LHCN-M2 (cell line): ENCODE measurements at places on chromosomes 6 and 20.

- no peak for DNase-seq
Observed at GRCh38 chr6:40290816-40291215, 296.3 kb downstream of the LRFN2 start.

- DNase-seq: no peak
Observed at GRCh38 chr20:49214571-49214970, 4.6 kb upstream of the DDX27 start.

DNA sequence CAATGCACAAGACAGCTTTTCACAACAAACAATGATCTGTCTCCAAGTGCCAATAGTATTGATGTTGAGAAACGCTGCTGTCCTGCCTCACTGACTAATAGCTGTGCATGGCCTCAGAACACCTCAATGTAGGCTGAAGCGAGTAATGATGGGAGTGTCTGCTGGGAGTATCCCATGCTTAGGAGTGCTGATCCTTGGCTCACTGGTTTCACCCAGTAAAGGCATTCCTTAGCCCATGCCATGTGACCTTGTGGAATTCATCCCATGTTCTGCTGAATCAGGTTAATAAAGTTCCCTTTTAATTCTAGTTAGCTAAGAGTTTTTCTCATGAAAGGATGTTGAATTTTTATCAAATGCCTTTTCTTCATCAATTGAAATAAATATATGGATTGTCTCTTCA lies 3.8 kb upstream of the WFDC12 start:
- DNase-seq: no peak

DNA sequence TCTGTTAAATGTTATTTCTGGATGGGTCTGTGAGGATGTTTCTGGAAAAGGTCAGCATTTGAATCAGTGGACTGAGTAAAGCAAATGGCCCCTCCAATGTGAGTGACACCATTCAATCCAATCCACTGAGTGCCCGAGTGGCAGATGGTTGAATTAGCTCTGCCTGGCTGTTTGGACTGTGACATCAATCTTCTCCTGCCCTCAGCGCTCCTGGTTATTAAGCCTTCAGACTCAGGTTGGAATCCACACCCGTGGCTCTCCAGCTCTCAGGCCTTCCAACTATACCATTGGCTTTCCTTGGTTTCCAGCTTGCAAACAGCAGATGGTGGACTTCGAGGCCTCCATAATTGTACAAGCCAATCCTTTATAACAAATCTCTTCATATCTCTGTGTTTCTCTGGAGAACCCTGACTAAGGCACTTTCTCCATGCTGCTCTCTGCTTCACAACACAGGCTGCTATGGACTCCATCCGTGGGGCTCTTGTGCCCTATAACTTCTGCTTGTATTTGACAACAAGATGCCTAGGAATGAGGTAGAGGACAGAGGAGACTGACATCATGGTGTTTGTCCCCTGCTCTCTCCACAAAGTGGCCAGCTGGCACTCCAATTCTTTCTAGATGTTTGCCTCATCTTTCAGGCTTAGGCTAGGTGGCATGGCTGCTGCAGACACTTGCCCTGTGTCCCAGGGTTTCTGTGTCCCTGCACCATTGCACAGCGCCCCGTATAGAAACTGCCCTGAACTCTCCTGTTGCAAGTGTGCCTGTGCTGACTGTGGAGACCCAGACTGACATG lies 4.8 kb upstream of the CSTL1 start:
- DNase-seq: no peak

DNA sequence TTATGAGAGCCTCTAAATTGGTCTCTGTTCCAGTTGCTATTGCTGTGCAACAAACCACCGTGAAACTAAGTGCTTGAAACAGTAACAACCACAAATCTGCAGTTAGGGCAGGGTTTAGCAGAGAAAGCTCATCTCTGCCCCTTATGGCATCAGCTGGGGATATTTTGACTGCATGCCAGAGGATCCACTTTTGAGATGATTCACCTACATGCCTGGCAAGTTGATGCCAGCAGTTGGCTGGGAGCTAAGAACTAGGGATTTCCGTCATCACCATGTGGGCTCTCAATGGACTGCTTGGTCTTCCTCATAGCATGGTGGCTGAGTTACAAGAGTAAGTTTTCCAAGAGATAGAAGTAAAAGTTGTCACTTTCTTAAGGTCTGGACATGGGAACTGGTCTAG lies 35.1 kb downstream of the PLCB4 start:
- peak; percentile 81 for DNase-seq

- DNase-seq: peak; percentile 92
Observed at GRCh38 chr6:111938710-111939109, 65.5 kb upstream of the FYN start.

GRCh38 chr6:138979365-138979764 lies 8.7 kb downstream of the REPS1 start:
- no peak for DNase-seq

- no peak for DNase-seq
Observed at GRCh38 chr6:142290851-142291250, 11.0 kb upstream of the ADGRG6 start.

- DNase-seq: peak; percentile 69
Observed at GRCh38 chr6:144211160-144211559, 60.8 kb downstream of the STX11 start.

GRCh38 chr6:41572613-41573012 lies 26.4 kb downstream of the FOXP4 start:
- DNase-seq: no peak

- DNase-seq: peak; percentile 92
Observed at GRCh38 chr6:33771146-33772081, 17.5 kb downstream of the LEMD2 start.

DNA sequence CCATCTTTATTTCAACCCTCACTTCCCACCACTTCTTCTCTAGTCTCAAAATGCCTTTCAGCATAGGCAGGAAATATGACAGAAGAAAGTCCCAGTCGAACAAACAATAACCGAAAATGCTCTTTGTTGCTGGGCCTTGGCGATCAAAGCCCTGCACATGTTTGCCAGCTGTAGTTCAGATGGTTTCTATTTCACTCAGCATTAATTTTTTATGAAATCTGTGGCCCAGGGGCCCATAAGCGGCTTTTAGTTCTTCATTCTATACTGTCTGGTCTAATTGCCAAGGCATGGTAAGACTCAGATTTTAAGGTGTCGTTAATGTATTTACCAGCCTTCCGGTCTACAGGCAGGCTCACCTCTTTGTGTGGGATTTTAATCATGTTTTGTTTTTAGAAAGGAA lies 10.9 kb upstream of the F13A1 start:
- no peak for DNase-seq

GRCh38 chr6:106885679-106886078 lies 88.8 kb downstream of the CD24 start:
- DNase-seq: no peak

- DNase-seq: peak; percentile 88
Observed at GRCh38 chr6:134911547-134911946, 38.4 kb downstream of the ALDH8A1 start.

DNA sequence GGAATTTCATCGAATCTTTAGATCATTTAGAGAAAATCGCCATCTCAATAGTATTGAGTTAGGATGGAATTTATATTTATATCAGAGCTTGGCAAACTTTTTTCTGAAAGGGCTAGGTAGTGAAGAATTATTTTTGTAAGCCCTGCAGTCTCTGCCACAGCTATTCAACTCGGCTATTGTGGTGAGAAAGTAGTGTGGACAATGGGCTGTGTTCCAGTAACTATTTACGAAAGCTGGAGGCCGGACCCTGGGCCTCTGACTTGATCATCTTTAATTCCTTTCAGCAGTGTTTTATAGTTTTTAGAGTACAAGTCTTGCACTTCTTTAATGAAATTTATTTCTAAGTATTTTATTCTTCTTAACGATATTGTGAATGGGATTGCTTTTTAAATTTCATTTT lies 201.5 kb downstream of the FARS2 start:
- no peak for DNase-seq

DNA sequence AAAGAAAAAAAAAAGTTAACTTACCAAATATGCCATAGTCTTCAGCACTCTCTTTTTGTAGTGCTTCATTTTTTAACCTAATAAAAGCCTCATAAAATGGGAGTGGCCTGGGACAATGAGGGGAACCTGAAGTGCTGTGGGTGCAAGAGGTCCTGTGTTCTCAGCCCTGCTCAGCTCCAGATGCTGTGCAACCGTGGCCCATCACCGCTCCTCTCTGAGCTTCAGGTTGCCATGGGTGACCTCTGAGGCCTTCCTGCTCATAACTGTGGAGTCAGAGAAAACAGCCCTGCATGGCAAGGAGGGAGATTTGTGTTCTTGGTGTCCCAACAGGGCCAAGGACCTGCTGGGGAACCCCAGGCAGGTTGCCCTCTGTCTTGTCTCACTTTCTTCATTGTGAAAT lies 10.0 kb downstream of the TCF15 start:
- DNase-seq: no peak

DNA sequence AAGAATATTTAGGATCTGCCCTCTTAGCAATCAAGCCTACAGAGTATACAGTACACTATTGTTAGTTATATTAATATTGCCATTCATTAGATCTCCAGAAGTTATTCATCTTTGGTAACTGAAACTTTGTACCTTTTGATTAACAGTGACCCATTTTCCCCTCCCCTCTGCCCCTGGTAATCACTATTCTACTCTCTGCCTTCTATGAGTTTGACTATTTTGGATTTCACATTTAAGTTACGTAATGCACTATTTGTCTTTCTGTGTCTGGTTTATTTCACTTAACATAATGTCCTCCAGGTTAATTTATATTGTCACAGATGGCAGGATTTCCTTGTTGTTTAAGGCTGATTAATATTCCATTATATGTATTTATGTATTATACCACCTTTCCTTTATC lies 86.0 kb upstream of the TINAG start:
- no peak for DNase-seq

- no peak for DNase-seq
Observed at GRCh38 chr6:6518631-6519427, 69.7 kb upstream of the LY86 start.

- DNase-seq: peak; percentile 98
Observed at GRCh38 chr6:14270925-14271788, 153.6 kb downstream of the CD83 start.

DNA sequence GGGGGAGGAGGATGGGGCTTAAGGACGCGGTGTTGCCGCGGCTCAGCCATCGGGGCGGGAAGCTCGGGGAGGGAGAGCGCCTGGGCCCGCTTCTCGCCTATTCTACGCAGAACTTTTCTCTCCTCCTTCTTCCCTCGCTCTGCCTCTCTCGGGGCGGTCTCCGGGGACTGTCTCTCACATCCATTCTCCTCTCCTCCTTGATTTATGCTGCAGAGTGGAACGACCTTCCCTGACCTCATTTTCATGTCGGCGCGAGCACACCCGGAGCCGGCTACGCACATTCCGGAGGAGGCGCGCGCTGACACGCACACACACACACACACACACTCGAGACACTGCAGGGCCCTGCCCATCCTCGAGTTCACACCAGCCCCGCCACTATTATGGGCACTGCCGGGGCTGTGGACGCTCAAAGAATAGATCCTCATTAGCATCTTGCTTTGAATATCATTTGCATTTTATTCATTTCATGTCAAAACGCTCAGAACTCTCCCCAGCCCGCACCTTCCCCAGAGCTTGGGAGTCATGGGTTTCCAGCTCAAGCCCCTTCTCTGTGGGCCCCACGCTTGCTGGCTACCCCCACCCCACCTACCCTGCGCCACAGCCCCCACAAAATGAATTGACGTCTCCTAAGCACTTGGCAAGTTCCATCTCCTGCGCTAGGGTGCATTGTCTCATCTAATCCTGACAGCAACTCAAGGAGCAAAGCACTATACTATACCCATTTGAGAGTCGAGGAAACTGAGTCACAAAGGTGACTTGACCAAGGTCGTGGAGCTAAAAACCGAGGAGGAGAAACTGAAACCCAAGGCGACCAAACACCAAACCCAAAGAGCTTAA lies 36.8 kb downstream of the NCR2 start:
- no peak for DNase-seq

DNA sequence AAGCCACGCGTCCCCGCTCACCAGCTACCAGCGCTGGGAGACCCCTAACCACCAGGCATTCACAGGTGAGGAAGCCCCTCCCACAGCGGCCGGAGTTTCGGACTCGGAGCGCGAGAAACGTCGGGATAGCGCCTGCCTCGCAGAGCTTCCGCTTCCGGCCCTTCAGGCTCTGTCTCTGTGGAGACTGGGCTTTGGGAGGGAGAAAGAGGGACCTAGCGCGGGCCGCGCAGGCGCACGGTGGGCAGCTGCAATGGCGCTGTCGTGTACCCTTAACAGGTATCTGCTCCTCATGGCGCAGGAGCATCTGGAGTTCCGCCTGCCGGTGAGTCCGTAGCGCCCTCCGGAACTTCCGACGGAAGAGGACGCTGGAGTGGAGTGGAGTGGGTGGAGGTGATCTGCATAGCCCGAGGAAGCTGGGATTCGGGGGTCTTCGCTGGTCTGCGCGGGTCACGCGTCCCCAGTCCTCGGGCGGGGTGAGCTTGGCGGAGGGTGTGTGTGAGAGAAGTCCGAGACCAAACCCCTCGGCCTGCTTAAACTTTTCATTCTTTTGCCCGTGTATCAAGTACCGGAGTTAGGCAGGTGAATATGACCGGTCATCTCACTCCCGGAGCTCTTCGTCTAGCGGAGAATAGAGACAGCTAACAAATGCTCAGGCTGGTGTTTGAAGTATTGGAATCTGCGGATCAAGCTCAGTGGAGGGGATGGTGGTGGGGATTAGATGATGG lies at the start of gene TRMT11:
Gene TRMT11 (plus strand): TSS at position 240 of the 725 bp plus-strand sequence. CDS start 11 bp downstream, at position 251.
- DNase-seq: peak; percentile 83

DNA sequence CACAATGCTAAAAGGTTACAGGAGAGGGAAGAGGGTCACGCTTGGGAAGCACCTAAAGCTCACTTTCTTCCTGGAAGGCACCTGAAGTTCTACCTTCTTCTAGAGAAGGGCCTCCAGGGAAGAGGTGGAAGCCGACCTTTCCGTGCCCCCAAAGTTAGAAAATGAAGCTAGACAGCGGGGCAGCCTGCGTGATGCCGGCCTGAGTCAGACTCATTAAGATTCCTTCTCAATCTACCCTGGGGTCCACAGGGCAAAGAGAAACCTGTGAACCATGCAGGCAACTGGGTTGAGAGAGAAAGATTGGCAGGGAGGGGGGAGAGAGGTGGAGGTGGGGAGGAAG lies 54.8 kb upstream of the CCDC167 start:
- DNase-seq: no peak

DNA sequence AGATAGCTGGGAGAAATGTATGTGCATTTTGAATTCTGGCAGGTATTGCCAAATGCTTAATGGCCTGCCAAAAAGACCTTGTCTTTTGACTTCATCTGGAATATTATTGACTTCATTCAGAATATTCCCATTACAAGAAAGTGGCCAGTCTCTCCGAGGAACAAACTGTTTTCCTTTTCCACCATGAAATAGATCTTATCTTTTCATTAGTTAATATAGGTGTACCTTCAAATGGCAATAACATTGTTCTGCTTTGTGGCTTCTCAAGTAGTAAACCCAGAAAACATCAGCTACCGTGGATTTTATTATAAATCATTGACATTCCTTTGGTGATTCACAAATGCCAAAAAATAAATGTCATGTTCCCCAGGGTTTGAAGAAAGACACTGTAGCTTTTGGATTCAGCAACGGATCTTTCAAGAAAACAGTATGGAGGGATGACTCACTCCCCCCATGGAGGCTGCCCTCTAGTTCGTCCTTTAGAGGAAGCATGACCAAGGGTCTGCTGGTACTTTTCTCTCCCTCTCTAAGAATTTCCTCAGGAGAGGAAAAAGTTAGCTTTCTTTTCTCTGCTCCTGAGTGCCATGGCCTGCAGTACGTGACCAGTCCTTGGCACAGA lies 1.1 kb upstream of the RNF182 start:
- DNase-seq: peak; percentile 62

- DNase-seq: no peak
Observed at GRCh38 chr6:30880698-30881252, 3.5 kb upstream of the DDR1 start.
